Endothelial cell of coronary artery (primary cell): ENCODE measurements at places on chromosomes 7 and 10. TPM values are rescaled to one million over a fixed set of nuclear protein-coding genes. Genes with fewer than 3 reads are reported as not detected.

PRKAR2B gene
- 32.2 and 61.7 TPM in 2 replicates for total RNA-seq

PRKRIP1 gene
- total RNA-seq = 10.8 and 14.2 TPM in 2 replicates

ACSM6 gene
- not detected in 2 replicates for total RNA-seq

TMEM140 gene
- 8.3 and 8.8 TPM in 2 replicates for total RNA-seq

FEZF1 gene
- not detected in 2 replicates for total RNA-seq

CTTNBP2 gene
- total RNA-seq = 0.18 TPM in 1 of 2 replicates, not detected in the other

CYP2C19 gene
- total RNA-seq = not detected in 2 replicates

KCP gene
- total RNA-seq = not detected in 2 replicates

CRYGN gene
- total RNA-seq = not detected in 2 replicates

RAB18 gene
- 37.5 and 45.2 TPM in 2 replicates for total RNA-seq

NKX1-2 gene
- total RNA-seq = not detected in 2 replicates

MUC12 gene
- total RNA-seq = not detected in 2 replicates

PRSS37 gene
- total RNA-seq = not detected in 2 replicates

LRRC18 gene
- not detected in 2 replicates for total RNA-seq

OR2A5 gene
- total RNA-seq = not detected in 2 replicates

MINPP1 gene
- 19.5 and 25.1 TPM in 2 replicates for total RNA-seq

SRPK2 gene
- 40.6 and 52.6 TPM in 2 replicates for total RNA-seq

MOGAT3 gene
- total RNA-seq = not detected in 2 replicates

RGS10 gene
- 25.1 and 35.4 TPM in 2 replicates for total RNA-seq

AKR1C8 gene
- not detected in 2 replicates for total RNA-seq

SLC18A3 gene
- total RNA-seq = under 0.01 TPM in 1 of 2 replicates, not detected in the other

ATP6V0A4 gene
- total RNA-seq = 0.18 TPM in 1 of 2 replicates, not detected in the other

SEMA3E gene
- 0.27 and 0.28 TPM in 2 replicates for total RNA-seq

BAG3 gene
- 10.3 and 12.4 TPM in 2 replicates for total RNA-seq

PLA2G12B gene
- not detected in 2 replicates for total RNA-seq

NPC1L1 gene
- not detected in 2 replicates for total RNA-seq

EIF5AL1 gene
- total RNA-seq = 0.38 and 0.45 TPM in 2 replicates

PDZD8 gene
- 10.4 and 14.4 TPM in 2 replicates for total RNA-seq

TPST1 gene
- total RNA-seq = 27.3 and 35.0 TPM in 2 replicates

NKX6-2 gene
- under 0.01 TPM in 1 of 2 replicates, not detected in the other for total RNA-seq

CALML5 gene
- not detected in 2 replicates for total RNA-seq

VSIR gene
- total RNA-seq = 8.3 and 16.3 TPM in 2 replicates

CLDN4 gene
- total RNA-seq = under 0.01 TPM in 1 of 2 replicates, not detected in the other

UTF1 gene
- total RNA-seq = not detected in 2 replicates

ZNF503 gene
- total RNA-seq = 0.72 and 1.0 TPM in 2 replicates

SPDYE5 gene
- total RNA-seq = not detected in 2 replicates

ATOH7 gene
- not detected in 2 replicates for total RNA-seq

IFIT1B gene
- not detected in 2 replicates for total RNA-seq

LRRN3 gene
- total RNA-seq = 0.19 TPM in 1 of 2 replicates, not detected in the other

IDI2 gene
- total RNA-seq = not detected in 2 replicates

CPA2 gene
- total RNA-seq = not detected in 2 replicates

PAPOLB gene
- under 0.01 and 0.09 TPM in 2 replicates for total RNA-seq

FAM13C gene
- 0.54 and 0.66 TPM in 2 replicates for total RNA-seq

GATAD1 gene
- 10.3 and 18.0 TPM in 2 replicates for total RNA-seq

CRTAC1 gene
- total RNA-seq = 0.28 and 1.2 TPM in 2 replicates
